Heart left ventricle (tissue), 16 donors: ENCODE measurements at places on chromosomes 11 and 22.

DNA sequence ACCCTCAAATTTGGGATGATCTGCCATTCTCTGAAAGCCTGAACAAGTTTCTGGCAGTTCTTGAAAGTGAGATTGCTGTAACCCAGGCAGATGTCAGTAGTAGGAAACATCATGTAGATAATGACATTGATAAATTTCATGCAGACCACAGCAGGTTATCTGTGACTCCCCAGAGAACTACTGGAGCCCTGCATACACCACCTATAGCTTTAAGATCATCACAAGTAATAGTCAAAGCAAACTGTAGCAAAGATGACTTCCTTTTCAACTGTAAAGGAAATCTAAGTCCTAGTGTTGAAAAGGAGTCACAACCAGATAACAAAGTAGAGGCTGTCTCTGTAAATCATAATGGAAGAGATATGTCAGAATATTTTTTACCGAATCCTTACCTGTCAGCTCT lies 31.0 kb downstream of the DDIAS start:
- no peaks in the 10 kb centered on the region for H3K4me1 ChIP-seq
- DNase-seq, result no peak
- H3K27ac ChIP-seq, result no peak overlapping the region
- no peaks in the 10 kb centered on the region for H3K27me3 ChIP-seq
- no peaks in the 10 kb centered on the region for H3K36me3 ChIP-seq
- no peak overlapping the region for H3K4me3 ChIP-seq

- no peak overlapping the region for H3K27ac ChIP-seq
- H3K4me3 ChIP-seq, result no peak overlapping the region
- no peaks in the 10 kb centered on the region for H3K27me3 ChIP-seq
- DNase-seq, result no peak
- H3K36me3 ChIP-seq, result no peaks in the 10 kb centered on the region
- peaks cover 6% of the 10 kb centered on the region for H3K4me1 ChIP-seq
Measured at GRCh38 chr22:25987948-25988347, 181.3 kb upstream of the SEZ6L start.

DNA sequence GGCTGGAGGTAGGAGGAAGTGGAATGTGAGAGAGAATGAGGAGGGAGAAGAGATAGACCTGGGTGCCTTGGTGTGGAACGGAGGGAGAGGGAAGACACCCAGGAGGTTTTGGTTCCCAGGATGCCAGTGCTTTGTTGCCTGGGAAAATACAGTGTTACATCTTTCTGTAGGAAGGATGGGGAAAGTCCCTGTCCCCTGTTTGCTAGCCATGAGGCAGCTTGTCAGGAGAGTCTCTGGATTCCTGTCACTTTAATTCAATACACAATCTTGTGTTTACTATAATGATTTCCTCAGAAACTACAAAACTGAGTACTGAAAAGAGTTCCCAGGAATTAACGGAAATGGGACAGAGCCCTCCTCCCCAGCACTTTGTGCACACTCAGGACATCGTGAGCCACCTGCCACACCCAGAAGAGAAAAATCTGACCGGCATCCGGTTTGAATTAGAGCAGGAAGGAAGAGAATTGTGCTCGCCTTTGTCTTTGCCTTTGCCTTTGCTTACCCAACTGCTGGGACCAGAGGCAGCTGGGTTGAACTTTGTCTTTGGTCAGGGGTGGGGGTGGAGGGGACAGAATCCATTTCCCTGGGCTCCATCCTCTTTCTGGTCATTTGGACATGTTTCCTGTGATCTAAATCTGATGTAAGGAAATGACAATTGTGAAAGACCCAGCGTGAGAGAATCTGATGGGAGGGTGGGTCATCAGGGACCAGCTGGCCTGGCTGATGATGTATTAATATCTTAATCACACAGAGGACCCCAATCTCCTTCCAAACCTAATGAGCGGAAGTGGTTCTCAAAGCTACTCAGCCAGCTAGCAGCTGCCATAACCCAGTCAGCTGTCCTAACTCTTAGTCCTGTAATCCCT lies 1.3 kb upstream of the LIMK2 start:
- H3K27me3 ChIP-seq, result no peaks in the 10 kb centered on the region
- peak overlapping the region; percentile 87 for H3K27ac ChIP-seq
- peaks cover 44% of the 10 kb centered on the region for H3K4me1 ChIP-seq
- DNase-seq, result peak; percentile 60
- H3K4me3 ChIP-seq, result no peak overlapping the region

- H3K4me1 ChIP-seq, result peaks cover 5% of the 10 kb centered on the region
- H3K36me3 ChIP-seq, result no peaks in the 10 kb centered on the region
- H3K4me3 ChIP-seq, result no peak overlapping the region
- peaks cover 48% of the 10 kb centered on the region for H3K27me3 ChIP-seq
Measured at GRCh38 chr11:69718147-69718546, 14.3 kb upstream of the FGF19 start.

- H3K4me3 ChIP-seq, result no peak overlapping the region
- H3K27ac ChIP-seq, result no peak overlapping the region
- H3K27me3 ChIP-seq, result no peaks in the 10 kb centered on the region
- H3K36me3 ChIP-seq, result peaks cover 22% of the 10 kb centered on the region
Measured at GRCh38 chr22:29539105-29539504, 14.5 kb downstream of the THOC5 start.
